SIG-M5 (cell line): ENCODE measurements at places on chromosomes 4 and X.

GRCh38 chr4:17322514-17322913 is 189.4 kb downstream of the QDPR start:
- DNase-seq, result no peak

- no peak for DNase-seq
Measured at GRCh38 chr4:1045193-1045594, 33.8 kb downstream of the FGFRL1 start.

- DNase-seq, result no peak
Measured at GRCh38 chr4:74545448-74545847, 100.5 kb downstream of the AREG start.

- no peak for DNase-seq
Measured at GRCh38 chr4:138724530-138724929, 291.1 kb upstream of the NOCT start.

GRCh38 chr4:74524985-74525384 is 80.0 kb downstream of the AREG start:
- DNase-seq, result no peak

DNA sequence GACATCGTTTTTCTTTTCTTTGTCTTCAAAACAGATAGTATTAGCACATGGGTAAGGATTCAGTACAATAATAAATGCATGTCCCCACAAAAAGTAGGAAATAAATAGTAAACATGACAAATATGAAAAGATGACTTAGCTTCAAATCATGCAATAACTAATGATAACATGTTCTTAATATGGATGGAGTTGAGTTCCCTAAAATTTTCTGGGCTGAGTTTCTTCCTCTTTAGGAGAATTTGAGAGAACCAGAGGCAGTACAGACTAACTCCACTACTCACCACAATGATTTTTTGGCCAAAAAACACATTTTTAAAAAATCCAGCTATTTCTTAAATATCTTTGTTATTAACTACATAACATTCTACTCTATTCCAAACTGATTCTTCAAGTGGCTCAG is 432.3 kb upstream of the HS3ST1 start:
- DNase-seq, result no peak

DNA sequence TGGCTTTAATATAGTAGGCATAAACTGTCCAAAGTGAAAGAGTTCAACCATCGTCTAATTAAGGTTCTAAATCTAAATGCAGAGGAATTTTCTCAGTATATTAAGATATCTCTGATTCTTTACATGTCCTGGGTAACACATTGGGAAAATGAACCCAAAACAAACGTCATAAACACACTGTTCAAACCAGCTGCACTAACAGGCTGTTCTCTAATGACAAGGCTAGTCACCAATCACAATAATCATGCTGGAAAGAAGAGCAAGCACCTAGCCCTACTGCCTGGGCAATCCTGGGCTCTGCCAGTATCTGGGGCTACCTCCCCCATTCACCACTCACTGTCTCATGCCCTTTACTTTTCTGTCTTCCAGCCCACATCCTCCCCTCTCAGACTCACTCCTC is 107.9 kb downstream of the EFHC2 start:
- DNase-seq, result no peak

DNA sequence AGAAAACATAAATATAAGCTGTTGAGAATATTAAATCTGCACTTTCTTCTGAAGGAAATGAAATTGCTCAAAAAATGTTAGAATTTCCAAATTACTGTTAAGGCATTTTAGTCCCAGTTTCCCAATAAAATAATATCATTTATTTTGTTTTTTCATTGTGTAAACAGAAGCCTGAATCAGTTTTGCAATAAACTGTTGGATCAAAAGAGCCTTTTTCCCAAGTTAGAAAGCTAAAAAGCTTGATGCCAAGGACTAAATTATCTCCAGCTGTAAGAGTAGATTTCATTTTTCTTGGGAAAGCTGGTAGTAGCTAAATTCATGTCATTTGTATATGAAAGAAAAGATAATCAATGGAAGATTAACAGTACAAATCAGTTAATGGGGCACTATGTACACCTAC is 95.8 kb downstream of the RNF150 start:
- no peak for DNase-seq

DNA sequence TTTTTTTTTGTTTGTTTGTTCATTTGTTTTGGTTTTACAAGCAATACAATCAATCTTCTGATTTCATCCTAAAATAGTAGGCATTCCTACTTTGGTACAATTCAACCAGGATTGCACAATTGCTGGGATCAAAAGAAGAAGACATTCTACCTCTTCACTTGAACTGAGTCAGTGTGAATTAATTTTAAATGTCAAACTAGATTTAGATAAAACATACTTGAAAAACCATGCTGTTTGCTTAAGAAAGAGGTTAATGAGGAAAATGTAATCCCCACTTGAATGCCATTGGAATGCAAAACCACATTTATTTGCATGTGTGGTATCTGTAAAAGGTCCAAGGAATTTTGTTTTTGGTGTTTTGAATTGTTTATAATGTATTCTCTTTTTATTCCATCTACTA is 40.5 kb downstream of the HAND2 start:
- no peak for DNase-seq

- DNase-seq, result no peak
Measured at GRCh38 chrX:103552236-103552635, 32.9 kb upstream of the RAB40A start.

- no peak for DNase-seq
Measured at GRCh38 chr4:23163647-23164436, 471.1 kb downstream of the GBA3 start.

DNA sequence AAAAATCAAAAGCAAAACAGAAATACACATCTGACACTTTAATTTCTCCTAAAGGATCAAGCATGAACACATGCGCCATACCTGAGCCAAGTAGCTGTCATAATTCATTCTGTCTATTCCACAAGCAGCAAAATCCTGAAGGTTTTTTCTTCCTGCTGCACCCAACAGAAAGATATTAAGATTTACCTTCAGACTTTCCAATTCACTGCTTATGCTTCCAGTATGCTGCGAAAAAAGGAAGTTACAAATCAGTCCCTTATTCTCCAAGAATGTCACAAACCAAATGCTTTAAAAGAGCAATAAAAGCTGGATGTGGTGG is 29.2 kb upstream of the FGFBP2 start:
- DNase-seq, result no peak

- no peak for DNase-seq
Measured at GRCh38 chrX:19642241-19643109, 127.2 kb upstream of the MAP3K15 start.

GRCh38 chrX:120207009-120207605 is 43.5 kb upstream of the ZBTB33 start:
- DNase-seq, result no peak

DNA sequence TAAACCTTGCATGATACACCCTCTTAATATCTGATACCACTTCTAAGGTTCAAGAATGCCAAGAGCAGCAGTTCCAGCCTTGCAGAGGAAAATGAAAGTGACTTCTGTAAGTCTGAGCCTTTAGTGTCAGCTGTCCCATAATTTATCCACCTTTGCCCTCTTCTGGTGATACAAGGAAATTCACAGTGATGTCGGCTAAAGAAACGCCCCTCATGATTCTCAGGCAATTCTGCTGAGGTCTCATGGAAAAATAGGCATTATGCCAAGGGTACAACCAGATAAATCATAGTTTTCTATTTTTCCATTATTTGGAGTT is 172.2 kb upstream of the CXCL13 start:
- DNase-seq, result peak; percentile 1

- no peak for DNase-seq
Measured at GRCh38 chr4:153620352-153620751, 63.7 kb upstream of the TLR2 start.

DNA sequence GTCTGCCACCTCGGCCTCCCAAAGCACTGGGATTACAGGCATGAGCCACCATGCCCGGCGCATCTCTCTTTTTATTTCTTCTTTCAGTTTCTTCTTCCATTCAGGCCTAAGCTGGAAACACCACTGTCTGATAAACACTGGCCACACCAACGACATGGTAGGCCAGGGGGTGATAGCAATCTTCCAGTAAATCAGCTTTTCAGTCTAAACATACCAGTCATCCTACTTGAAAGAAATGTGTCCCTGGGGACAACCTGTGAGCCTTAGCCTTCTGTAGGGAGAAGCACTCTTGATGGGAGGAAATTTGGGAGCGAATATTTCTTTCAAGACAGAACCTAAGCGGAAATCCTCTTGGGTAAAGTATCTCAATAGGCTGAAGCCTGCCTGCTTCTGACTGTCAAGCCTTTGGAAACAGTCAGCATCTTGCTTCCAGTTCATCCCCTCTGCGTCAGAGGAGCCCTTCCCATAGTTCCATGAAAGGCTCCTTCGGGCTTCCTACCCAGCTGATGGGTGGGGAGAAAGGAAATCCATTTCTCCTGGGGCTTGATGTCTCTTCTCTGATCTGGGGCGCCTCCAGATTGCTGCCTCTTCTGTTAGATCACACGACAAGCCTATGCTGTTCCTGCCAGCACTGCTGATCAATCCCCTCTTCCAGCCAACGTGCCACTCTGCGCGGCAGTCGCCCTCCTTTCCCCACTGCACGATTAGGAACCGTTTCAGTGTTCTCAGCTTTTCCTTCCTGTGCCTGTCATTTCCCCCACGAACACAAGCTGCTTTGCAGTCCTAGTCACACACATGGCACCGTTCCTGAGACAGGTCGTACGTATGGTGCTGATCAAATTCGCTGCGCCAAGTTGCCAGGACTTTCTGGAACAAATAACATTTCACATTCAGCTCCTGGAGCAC is 49.5 kb upstream of the CBR4 start:
- no peak for DNase-seq

GRCh38 chr4:6916069-6916586 is 6.5 kb downstream of the TBC1D14 start:
- no peak for DNase-seq

DNA sequence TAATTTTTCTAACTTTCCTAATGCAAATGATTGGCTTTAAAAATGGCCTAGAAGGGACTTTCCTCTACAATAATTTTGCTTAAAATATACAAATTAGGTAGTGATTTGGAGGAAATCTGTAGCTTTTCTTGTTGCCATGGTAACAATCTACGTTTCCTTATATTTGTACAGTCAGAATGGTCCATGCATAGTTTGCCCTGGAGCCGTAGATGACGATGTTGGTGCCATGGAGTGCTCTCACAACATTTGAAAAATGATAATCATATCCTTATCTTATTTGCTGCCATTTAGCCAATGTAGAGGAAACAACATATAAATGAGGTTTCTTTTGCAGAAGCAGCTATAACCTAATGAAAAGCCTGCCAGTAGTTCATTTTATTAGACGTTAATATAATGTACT is 89.0 kb upstream of the NMU start:
- no peak for DNase-seq

GRCh38 chr4:40702137-40702799 is 47.5 kb upstream of the NSUN7 start:
- no peak for DNase-seq

GRCh38 chrX:42616981-42617380 is 161.0 kb downstream of the PPP1R2C start:
- no peak for DNase-seq

- no peak for DNase-seq
Measured at GRCh38 chrX:43970528-43970927, 2.7 kb downstream of the NDP start.

- DNase-seq, result no peak
Measured at GRCh38 chrX:47209508-47210238, 8.8 kb upstream of the CDK16 start.

GRCh38 chr4:88613417-88613875 is 21.2 kb downstream of the HERC3 start:
- no peak for DNase-seq

- no peak for DNase-seq
Measured at GRCh38 chrX:117969782-117970181, 146.8 kb downstream of the KLHL13 start.

GRCh38 chr4:25760518-25761157 is 102.2 kb downstream of the SEL1L3 start:
- no peak for DNase-seq

DNA sequence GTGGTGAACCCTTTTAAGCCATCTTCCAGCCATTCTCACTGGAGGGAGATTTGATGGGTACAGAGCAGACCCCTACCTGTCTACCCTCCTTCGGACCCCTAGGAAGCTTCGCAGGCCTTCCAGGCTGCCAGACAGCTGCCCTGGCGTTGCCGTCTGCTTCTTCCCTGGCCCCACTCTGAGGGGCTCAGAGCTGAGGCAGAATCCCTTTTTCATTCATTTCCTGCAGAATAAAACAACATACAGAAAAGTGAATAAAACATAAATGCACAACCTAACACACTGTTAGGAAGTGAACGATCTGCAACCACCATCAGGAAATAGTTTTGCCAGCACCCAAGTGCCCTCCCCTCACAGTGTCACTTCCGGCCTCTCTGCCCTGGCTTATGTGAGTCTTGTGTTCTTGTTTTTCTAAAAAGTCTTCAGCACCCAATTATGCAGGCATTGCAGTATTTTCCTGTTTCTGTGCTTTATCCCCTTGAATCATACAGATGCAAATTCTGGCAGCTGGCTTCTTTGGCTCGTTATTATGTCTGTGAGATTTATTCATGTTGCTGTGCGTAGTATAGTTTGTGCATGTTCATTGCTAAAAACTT is 5.6 kb upstream of the ADD1 start:
- DNase-seq, result no peak

GRCh38 chr4:151417766-151418376 is 8.9 kb downstream of the FHIP1A start:
- no peak for DNase-seq

DNA sequence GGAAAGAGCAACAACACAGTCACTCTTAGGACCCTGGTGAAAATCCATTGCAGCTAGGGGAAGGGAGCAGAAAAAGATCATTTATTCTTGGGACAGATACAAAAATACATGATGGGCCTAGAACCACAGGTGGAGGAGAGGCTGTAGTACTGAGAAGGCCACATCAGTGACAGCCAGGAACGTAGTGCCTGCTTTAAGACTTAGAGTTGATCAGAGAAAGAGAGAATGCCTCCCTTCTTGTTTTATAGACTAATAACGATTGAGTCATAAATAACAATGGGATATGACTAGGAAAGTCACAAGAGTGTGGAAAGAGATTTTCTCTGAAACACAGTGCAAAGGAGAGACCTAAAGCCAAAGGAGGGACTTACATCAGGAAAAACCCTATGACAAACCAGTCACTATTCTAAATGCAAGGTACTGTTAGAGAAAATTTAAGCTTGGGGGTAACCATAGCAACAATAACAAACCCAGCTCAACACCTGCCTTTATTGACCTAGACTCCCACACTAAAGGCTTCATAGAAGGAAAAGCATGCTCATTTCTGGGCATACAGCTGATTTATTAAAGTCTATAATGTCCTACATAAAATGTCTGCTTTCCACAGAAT is 1015.0 kb upstream of the GRID2 start:
- no peak for DNase-seq

DNA sequence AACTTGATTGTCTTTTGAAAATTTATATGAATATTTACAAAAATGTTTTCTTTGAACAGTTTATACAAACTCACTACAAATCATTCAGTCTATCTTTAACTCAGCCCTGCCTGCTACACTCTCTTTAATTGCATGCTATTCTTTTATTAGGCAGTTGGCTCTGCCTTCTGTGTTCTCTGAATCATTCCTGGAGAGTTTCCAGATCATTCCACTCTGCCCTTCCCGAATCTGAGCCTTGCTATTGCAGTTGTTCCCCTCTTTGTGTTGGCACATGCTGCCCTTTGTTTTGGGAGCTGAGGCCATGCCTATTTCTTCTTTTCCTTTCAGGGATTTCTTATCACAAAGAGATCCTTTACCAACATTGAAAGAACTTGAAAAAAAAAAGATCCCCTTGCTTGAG is 8.7 kb upstream of the TECRL start:
- no peak for DNase-seq

GRCh38 chr4:108029731-108030130 is 40.0 kb downstream of the HADH start:
- no peak for DNase-seq

GRCh38 chrX:13085526-13085925 is 41.1 kb upstream of the FAM9C start:
- no peak for DNase-seq
